Body of pancreas (tissue), 4 donors: ENCODE measurements at places on chromosomes 5 and 9. TPM values are rescaled to one million over a fixed set of nuclear protein-coding genes. Genes with fewer than 3 reads are reported as not detected.

The PCA3 gene
- not detected for total RNA-seq

The CD72 gene
- total RNA-seq: 3.9 TPM

- DNase-seq: no peak
Measured at GRCh38 chr9:136587145-136587943, 41.5 kb upstream of the NOTCH1 start.

GRCh38 chr9:19512103-19512832, 103.5 kb downstream of the ACER2 start:
- DNase-seq: no peak

- DNase-seq: no peak
Measured at GRCh38 chr5:157914151-157914788, 55.3 kb upstream of the CLINT1 start.

DNA sequence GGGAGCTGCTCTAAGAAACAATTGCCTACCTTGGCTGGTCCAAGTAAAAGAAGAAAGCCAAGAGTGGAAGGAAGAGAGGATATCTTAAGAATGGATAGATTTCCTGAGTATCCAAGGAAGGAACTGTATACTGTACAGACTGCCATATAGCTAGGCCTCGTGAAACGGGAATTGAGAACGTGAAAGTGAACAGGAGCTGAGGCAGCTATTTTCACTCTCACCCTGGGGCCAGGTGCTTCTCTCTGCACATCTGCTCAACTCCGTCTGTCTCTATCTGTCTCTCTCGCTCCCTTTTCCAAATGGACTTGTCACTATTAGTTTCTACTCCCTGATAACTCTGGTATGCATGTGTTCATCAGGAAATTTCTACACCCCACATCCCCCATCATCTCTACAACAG, 35.9 kb upstream of the TESK1 start:
- DNase-seq: no peak

- DNase-seq: no peak
Measured at GRCh38 chr5:54601411-54602230, 84.1 kb downstream of the SNX18 start.

- no peak for DNase-seq
Measured at GRCh38 chr9:100865648-100866047, 162.9 kb upstream of the PLPPR1 start.

DNA sequence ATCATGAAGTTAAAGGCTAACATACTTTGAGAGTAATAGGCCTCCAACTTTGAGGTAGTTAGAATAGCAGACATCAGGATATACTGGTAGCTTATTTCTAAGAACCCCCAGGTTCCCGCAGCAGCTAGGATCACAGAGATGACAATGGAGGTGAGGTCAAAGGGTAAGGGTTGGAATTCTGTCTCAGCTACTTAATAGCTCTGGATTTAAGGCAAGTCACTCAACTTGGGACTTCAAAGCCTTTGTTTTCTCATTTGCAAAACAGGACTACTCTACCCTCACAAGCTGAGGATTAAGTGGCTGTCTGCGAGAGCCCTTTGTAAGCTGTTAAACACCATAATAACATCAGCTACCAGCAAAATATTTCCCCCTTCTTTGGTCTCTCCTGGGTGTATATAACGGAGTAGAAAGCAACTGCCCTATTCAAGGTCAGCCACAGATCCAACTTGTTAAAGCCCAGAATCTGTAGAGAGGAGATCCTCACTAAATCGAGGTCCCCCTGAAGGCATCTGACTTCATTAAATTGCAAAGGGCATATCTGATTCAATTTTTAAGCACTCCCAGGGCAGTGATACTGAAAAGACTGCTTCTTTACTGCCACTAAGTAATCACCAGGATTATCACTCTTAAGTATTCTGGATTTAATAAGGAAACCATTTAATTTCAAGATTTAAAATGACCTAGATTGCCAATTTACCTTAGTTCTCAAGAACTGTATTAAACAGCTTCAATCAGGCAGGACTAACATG, 104.7 kb downstream of the DCP2 start:
- DNase-seq: no peak
